ENCODE measurements at places on chromosomes 3 and 15. TPM values are rescaled to one million over a fixed set of nuclear protein-coding genes. Genes with fewer than 3 reads are reported as not detected.
A peak's percentile ranks its signal among the peaks of the same experiment; 100 is the strongest.

TAMM41 gene
- 7.1 TPM for total RNA-seq

SIDT1 gene
- total RNA-seq: 0.13 TPM

DNA sequence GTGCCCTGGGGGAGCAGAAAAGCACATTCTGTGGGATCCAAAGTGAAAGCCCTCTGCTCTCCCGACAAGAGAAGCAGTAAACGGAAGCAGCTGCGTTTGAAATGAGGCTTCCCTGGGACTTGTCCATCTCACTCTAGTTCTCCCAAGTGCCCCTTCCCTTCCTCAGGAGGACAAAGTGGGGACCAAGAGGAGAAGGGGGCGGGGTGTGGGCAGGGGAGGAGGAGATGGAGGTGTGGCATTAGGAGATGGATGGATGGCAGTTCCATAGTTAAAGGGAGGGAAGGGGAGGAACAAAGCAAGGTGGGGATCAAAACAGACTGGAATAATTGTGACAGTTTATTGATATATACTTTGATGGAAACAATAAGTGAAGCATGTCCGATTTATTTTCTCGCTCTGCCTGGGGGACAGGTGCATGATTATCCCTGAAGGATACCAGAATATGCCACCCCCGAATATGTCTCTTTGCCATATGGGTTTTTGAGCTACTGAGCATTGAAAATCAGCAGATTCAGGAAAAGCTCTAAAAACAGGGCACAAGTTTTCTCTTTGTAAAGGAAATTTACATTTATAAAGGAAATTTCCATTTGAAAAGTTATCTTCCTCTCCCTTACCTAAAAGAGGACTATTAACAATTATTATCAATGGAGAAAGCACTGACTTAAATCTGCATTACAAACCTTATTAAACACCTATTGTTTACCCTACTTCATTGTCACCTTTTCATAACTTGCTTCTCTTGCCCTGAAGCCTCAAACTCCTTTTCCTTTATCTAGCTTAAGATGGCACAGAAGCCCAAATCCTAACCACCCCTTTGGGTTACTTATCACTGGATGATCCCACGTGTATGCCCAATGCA lies 58.9 kb upstream of the DAZL start:
- no peak for DNase-seq

- no peak for DNase-seq
These were observed 376.6 kb upstream of the ONECUT1 start for GRCh38 chr15:53166684-53167201.

GRCh38 chr3:152314677-152315353 lies 46.1 kb downstream of the MBNL1 start:
- DNase-seq: no peak

- DNase-seq: no peak
These were observed 67.0 kb upstream of the SMAD6 start for GRCh38 chr15:66635006-66635405.

CHRM5 gene
- total RNA-seq: not detected

FOXL2NB gene
- total RNA-seq: not detected

DNA sequence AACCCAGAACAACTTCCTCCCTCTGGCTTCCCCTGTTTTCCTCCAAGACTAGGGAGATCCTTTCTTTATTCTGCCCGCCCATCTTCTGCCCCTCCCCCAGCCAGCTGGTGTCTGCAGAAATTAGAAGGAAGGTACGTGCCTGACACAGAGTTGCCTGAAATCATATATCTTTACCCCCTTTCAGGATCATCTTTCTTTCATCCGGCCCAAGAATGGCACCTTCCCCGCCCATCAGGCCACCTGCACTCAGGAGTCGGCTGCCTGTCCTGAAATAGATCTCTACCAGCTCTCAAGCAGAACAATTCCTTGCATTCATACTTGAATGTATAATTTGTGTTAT lies 133.7 kb downstream of the VGLL4 start:
- no peak for DNase-seq

SLC15A2 gene
- 1.2 TPM for total RNA-seq

DNA sequence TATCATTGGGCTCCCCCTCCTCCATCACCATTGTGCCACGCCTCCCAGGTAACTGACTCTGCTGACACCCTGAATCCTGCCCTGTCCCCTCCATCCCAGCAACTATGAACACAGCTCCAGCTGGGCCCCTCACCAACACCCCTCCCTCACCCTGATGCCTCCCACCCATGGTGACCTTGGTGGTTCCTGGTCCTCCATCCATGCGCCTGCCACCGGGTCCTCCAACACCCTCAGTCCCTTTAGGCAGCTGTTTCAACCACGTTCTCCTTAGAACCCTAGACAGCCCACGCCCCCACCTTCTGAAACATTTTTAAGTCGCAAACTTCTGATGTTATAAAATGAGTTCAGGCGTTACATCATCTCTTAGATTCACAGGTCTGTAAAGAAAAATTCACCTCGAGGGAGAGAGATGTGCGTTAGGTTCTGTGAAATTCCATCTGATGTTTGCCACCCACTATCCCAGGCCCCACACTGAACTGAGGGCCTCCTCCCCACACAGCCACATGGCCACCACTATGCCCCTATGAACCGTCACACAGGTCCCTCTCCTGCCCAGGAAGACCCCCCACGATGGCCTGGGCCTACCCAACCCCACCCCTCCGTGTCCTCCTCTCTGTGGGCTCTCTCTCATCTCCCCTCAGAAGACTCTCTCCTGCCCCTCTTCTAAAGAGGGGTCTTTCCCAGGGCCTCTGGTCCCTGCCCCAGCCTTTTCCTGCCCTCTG lies 29.8 kb downstream of the PCSK6 start:
- no peak for DNase-seq

- peak; percentile 53 for DNase-seq
These were observed at the start of gene TBC1D2B for GRCh38 chr15:78077053-78077870. Gene TBC1D2B (minus strand): TSS chr15:78077711. CDS start chr15:78077652, 59 bp downstream.

DNA sequence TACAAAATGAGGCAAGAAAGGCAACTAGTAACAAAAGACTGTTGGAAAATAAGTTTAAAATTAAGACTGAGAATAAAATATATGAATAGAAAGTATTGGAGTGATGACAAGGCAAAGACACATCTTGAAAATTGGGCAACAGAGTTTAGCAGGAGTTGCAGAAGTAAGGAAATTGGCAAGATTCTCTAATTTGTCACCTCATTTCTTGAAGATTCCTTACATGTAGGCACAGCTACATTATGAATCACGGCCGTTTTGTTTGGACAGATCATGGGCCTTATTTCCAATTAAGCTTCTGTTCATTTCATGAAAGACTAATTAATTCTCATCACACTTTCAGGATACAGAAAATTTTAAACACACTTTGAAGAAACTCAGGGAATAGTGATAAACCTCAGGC lies 170.1 kb downstream of the ROBO1 start:
- DNase-seq: no peak

- DNase-seq: no peak
These were observed 30.1 kb upstream of the TPM1 start for GRCh38 chr15:63012444-63012843.

DNA sequence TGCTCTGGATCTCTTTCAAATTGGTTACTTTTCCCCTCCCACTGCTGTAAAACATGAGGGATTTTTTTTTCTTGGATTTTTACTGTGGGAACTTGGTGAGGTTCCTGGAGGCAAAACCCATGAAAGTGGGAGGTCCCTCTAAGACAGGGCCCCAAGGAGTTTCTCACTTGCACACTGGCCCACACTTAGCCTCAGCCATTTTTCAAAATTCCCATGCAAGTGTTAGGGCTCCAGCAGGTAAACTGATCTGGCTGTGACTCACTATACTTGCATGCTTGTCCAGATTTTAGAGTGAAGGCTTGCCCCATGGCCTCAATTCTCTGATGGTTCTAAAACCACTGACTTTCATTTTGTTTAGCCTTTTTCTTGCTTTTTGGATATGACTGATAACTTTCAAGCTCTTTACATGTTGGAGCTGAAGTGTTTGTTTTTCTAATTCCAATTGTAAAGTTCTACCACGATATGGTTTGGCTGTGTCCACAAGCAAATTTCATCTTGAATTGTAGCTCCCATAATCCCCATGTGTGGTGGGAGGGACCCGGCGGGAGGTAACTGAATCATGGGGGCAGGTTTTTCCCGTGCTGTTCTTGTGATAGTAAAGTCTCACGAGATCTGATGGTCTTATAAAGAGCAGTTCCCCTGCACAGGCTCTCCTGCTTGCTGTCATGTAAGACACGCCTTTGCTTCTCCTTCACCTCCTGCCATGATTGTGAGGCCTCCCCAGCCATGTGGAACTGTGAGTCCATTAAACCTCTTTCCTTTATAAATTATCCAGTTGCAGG lies 37.7 kb downstream of the MCCC1 start:
- no peak for DNase-seq

- no peak for DNase-seq
These were observed 247.2 kb upstream of the LRRN1 start for GRCh38 chr3:3551981-3552380.

ACKR2 gene
- total RNA-seq: not detected

DNA sequence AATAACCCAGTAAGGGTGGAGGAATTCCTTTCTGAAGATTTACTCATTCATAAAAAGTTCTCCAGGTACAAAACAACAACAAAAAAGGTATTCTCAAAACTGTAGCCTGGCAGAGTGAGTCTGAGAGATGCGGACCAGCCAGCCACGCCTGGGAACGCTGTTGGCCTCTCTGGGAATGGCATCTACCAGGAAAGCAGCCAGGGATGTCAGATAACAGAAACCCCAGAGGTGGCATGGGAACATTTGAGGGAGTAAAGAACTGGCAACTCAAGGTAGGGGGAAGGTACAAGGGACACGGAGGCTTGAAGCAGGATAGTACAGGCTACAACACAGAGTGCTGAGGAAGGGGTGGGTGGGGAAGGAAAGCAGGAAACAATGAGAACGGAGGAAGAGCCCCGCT lies 7.1 kb upstream of the AP3S2 start:
- DNase-seq: no peak

EOMES gene
- 2.8 TPM for total RNA-seq

DNA sequence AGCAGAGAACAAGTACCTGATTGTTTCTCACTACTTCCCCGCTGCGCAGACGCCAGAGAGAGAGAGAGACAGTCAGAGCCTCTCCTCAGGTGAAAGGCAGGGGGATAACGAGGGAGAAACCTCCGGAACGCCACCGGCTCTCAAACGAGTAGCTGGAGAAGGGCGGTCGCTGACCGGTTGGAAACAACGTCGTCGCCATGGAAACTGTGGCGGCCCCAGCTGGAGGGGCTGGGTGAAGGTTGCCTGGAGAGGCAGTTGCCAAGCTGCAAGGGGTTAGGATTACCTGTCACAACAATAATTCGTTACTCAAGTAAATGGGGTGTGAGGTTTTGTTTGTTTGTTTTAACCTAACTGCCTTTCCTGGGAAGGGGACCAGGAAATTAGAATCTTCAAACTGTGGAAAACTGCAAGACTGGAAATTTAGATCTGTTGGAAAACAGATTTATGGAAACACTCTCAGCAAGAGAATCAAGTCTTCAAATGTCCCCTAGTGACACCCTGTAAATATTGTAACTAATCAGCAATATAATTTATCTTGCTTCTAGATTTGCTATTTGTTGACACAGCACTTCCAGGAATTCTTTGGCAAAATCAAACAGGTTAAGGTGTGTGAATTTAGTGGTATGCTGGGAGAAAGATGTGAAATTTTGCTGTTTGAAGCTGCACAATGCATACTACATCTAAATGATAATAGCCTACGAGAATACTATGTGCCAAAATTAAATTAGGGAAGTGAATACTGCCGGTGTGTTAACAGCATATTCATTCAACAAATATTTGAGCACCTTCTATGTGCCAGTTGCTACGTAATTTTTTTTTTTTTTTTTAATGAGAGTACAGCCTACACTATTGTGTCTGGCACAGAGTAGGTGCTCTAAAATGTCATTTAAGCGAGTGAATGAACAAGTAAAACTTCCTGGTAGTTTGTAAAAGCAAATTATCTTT lies at the start of gene DNAH12:
Gene DNAH12, minus strand, starts transcription at position 164 of the 945 bp plus-strand sequence. CDS start 1,474 bp downstream, outside the sequence.
- no peak for DNase-seq

DNA sequence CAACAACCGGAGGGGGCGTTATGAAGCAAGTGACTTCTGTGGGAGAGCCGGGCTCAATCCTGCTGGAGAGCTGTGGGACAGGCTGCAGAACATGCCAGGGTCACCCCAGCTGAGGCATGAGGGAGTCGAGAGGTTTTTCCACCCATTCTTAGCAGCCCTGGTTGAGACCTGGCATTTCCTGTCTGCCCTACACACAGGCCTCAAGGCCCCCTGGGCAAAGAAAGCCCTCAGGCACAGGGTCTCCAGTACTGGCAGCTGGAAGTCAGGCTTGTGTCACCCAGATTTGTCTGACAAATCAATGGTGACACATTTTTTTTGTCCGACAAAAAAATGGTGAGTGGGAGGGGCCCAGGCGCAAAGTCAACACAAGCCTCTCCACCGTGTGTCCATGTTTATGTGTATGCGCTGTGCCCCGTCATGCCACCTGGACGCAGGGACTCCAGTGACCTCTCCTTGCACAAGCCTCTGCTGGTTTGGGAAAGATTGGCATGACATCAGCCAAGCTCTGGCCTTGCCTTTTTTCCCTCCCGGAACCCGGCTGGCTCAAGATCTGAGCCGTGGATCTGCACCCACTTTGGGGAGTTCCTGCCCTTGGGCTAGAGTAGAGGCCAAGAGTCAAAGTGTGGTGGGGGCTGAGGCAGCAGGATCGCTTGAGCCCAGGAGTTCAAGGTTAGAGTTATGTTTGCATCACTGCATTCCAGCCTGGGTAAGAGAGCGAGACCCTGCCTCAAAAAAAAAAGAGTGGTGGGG lies 20.8 kb upstream of the ALAS1 start:
- DNase-seq: no peak

GRCh38 chr15:62165104-62165792 lies at the start of gene C2CD4B:
Gene C2CD4B (minus strand): TSS chr15:62165285. CDS start chr15:62164984, 301 bp downstream.
- DNase-seq: no peak

SLC22A14 gene
- not detected for total RNA-seq

TM6SF1 gene
- total RNA-seq: not detected

FILIP1L gene
- total RNA-seq: not detected

DNA sequence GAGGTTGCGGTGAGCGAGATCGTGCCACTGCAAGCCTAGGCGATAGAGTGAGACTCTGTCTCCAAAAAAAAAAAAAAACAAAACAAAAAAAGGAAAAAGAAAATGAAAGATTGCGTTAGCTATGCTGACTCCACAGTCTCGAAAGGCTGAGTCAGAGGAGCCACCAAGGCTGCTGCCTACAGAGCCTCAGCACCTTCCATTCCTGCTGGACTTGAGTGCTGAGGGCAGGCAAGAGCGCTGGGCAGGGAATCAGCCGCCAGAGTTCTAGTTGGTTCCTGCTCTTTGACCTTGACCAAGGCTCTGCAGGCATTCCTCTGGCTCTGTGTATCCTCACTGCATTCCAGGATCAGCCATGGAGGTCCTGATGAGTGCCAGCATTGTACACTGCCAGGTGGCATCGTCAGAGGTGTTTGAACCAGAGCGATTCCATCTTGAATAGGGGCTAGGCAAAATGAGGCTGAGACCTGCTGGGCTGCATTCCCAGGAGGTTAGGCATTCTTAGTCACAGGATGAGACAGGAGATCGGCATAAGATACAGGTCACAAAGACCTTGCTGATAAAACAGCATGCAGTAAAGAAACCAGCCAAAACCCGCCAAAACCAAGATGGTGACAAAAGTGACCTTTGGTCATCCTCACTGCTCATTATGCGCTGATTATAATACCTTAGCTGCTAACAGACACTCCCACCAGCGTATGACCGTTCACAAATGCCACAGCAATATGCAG lies 5.9 kb downstream of the MESP2 start:
- DNase-seq: no peak

Data from SK-MEL-5 (cell line).